Astrocyte of the cerebellum (primary cell): ENCODE measurements at places on chromosomes 4 and X.
A peak's percentile ranks its signal among the peaks of the same experiment; 100 is the strongest.

GRCh38 chr4:38958453-38959190 lies 73.6 kb downstream of the TMEM156 start:
- DNase-seq = no peak

DNA sequence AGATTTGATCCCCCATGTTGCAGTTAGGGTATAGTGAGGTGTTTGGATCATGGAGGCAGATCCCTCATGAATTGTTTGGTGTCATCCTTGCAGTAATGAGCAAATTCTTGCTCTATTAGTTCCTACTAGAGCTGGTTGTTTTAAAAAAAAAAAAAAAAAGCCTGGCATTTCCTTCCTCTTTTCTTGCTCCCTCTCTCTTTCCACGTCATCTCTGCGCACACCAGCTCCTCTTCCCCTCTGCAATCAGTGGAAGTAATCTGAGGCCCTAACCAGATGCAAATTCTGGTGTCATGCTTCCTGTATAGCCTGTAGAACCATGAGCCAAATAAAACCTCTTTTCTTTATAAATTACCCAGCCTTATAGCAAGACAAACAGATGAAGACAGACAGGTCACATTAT lies 24.5 kb downstream of the WDR17 start:
- DNase-seq = no peak

- peak; percentile 78 for DNase-seq
Measured at GRCh38 chr4:140296335-140297220, 76.9 kb upstream of the SCOC start.

GRCh38 chr4:80484712-80485111 lies 149.2 kb downstream of the CFAP299 start:
- no peak for DNase-seq
